ENCODE measurements at places on chromosomes 2 and 18.

- no peak for DNase-seq
These were observed 10.0 kb upstream of the UPP2 start for GRCh38 chr2:158091647-158092046.

DNA sequence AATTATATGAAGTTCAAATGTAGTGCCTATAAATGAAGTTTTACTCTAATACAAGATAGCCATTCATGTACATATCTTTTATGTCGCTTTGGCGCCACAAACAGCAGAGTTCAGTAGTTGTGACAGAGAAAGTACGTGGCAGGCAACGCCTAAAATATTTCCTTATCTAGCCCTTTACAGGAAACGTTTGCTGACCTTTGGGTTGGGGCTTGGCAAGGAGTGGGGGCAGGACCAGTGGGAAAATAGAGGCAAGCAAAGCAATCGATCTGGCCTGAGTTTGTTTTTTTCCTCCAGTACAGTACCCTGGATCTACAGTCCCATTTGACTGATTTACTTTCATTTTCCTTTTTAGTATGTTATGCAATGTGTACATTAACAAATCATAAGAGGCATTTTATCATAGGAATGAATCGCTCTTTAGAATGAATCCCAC, 13.1 kb downstream of the CCDC68 start:
- no peak for DNase-seq

DNA sequence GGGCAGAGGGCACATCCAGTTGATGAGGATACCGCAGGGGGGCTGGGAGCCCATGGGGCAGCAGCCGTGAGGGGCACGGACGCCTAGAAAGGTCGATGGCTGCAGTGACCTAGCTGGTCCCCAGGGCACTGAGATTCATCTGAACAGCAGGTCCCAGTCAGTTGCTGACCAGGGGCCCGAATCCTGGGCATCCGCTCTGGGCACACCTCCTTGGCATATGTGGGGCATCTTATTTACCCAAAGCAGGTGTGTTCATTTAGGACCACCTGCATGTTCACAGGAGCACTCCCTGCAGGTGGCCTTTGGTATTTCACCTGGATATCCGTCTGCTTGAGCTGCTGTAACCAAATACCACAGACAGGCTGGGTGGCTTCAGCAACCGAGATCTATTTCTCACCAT, 72.0 kb upstream of the ODC1 start:
- DNase-seq: no peak

DNA sequence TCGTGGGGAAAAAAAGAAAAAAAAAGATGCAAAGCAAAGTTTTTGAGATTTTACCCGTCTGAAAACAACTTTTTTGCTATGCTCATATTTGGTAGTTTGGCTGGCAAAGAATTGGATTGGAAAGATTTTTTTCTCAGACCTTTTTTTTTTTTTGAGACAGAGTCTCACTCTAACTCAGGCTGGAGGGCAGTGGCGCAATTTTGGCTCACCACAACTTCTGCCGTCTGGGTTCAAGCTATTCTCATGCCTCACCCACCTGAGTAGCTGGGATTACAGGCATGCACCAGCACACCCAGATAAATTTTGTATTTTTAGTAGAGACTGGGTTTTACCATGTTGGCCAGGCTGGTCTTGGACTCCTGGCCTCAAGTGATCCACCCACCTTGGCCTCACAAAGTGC, 56.3 kb upstream of the TANC1 start:
- DNase-seq: peak; percentile 30

DNA sequence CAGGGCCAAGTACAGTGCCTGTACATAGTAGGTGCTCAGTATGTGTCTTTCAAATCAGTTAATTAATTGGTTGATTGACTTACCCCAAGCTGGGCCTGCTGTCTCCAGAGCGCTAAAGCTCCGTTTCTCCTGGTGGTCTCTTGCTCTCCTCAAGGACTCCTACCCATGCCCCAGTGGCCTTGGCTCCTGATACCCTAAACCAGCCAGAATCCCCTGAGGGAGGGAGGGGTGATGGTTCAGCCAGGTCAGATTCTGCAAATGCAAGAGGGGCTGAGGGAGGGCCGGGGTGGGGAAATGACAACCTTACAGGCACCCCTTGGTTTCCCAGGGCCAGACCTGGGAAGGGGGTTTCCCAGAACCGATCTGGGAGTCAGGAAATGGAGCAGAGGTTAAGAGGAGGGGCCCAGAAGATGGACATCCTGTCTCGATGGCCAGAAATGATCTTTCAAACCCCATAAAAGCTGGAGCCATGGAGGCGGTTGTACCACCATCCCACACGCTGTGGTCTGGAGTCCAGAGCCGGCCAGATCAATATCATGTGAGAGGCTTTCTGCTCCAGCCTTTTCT, 209.1 kb downstream of the TNS1 start:
- DNase-seq: no peak
